ENCODE measurements at places on chromosomes 11 and 22. TPM values are rescaled to one million over a fixed set of nuclear protein-coding genes. Genes with fewer than 3 reads are reported as not detected.

Gene MIOX
- under 0.01 TPM for total RNA-seq

Gene GRIK4
- total RNA-seq, result 0.17 TPM

Gene RAB1B
- total RNA-seq, result 43.7 TPM

Gene ALKBH3
- 31.6 TPM for total RNA-seq

Gene SHISAL1
- total RNA-seq, result 3.5 TPM

Measured in fibroblast of lung (primary cell).